Endothelial cell of umbilical vein (primary cell): ENCODE measurements at places on chromosomes 2 and 18.

DNA sequence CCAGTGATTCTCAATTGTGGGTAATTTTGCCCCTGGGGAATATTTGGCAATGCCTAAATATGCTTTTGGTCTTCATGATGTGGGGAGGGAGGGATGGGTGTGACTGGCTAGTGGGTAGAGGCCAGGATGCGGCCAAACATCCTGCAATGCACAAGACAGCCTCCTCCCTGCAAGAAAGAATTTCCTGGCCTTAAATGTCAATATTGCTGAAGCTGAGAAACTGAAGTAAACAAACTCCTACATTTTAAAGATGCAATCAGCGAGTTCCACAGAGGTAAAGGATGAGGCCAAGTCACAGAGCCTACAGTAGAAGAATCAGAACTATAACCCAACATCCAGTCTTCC lies 272.9 kb upstream of the EPHA4 start:
- DNase-seq = no peak

- peak; percentile 37 for DNase-seq
Observed at GRCh38 chr2:176865336-176865735, 347.3 kb upstream of the HNRNPA3 start.

GRCh38 chr18:51300912-51301311 lies 103.4 kb upstream of the MEX3C start:
- no peak for DNase-seq

GRCh38 chr18:74489676-74490075 lies 6.5 kb upstream of the CNDP2 start:
- DNase-seq = no peak

GRCh38 chr18:31587529-31587928 lies 4.1 kb upstream of the TTR start:
- DNase-seq = peak; percentile 2
